MCF 10A (cell line): ENCODE measurements at places on chromosomes 1 and 21. TPM values are rescaled to one million over a fixed set of nuclear protein-coding genes. Genes with fewer than 3 reads are reported as not detected.

GRCh38 chr1:195899762-195900352 lies 708.4 kb downstream of the KCNT2 start:
- H3K4me3 ChIP-seq = no peak overlapping the region
- no peaks in the 10 kb centered on the region for H3K27me3 ChIP-seq
- DNase-seq = peak; percentile 79
- no peaks in the 10 kb centered on the region for H3K36me3 ChIP-seq
- peaks cover 22% of the 10 kb centered on the region for H3K4me1 ChIP-seq
- peak overlapping the region; percentile 59 for H3K27ac ChIP-seq

GRCh38 chr21:46544003-46544402 lies 60.9 kb downstream of the S100B start:
- H3K27me3 ChIP-seq = no peaks in the 10 kb centered on the region
- H3K27ac ChIP-seq = peak overlapping the region; percentile 54
- no peaks in the 10 kb centered on the region for H3K4me1 ChIP-seq
- no peak for DNase-seq
- H3K4me3 ChIP-seq = no peak overlapping the region
- peaks cover 63% of the 10 kb centered on the region for H3K36me3 ChIP-seq

GRCh38 chr1:164769486-164770130 lies 210.6 kb downstream of the PBX1 start:
- H3K4me1 ChIP-seq = peaks cover 74% of the 10 kb centered on the region
- DNase-seq = no peak
- H3K4me3 ChIP-seq = no peak overlapping the region

- no peaks in the 10 kb centered on the region for H3K36me3 ChIP-seq
- DNase-seq = no peak
- no peak overlapping the region for H3K27ac ChIP-seq
- H3K27me3 ChIP-seq = peaks cover 46% of the 10 kb centered on the region
These were observed 15.6 kb downstream of the NIBAN1 start for GRCh38 chr1:184958554-184959353.

- H3K36me3 ChIP-seq = peaks cover 86% of the 10 kb centered on the region
- no peak overlapping the region for H3K4me3 ChIP-seq
- DNase-seq = no peak
These were observed 37.3 kb downstream of the CDC42 start for GRCh38 chr1:22089787-22090186.

- H3K27ac ChIP-seq = no peak overlapping the region
- no peak overlapping the region for H3K4me3 ChIP-seq
- peaks cover 50% of the 10 kb centered on the region for H3K4me1 ChIP-seq
- no peak for DNase-seq
These were observed 8.0 kb downstream of the C1orf35 start for GRCh38 chr1:228095161-228095560.

GRCh38 chr1:69976896-69977295 lies 228.5 kb downstream of the LRRC40 start:
- peaks cover 52% of the 10 kb centered on the region for H3K27me3 ChIP-seq
- no peak overlapping the region for H3K4me3 ChIP-seq
- no peaks in the 10 kb centered on the region for H3K36me3 ChIP-seq
- H3K27ac ChIP-seq = no peak overlapping the region

- H3K27me3 ChIP-seq = no peaks in the 10 kb centered on the region
- no peak for DNase-seq
- no peak overlapping the region for H3K27ac ChIP-seq
These were observed 357.8 kb downstream of the SIPA1L2 start for GRCh38 chr1:232271991-232272589.

DNA sequence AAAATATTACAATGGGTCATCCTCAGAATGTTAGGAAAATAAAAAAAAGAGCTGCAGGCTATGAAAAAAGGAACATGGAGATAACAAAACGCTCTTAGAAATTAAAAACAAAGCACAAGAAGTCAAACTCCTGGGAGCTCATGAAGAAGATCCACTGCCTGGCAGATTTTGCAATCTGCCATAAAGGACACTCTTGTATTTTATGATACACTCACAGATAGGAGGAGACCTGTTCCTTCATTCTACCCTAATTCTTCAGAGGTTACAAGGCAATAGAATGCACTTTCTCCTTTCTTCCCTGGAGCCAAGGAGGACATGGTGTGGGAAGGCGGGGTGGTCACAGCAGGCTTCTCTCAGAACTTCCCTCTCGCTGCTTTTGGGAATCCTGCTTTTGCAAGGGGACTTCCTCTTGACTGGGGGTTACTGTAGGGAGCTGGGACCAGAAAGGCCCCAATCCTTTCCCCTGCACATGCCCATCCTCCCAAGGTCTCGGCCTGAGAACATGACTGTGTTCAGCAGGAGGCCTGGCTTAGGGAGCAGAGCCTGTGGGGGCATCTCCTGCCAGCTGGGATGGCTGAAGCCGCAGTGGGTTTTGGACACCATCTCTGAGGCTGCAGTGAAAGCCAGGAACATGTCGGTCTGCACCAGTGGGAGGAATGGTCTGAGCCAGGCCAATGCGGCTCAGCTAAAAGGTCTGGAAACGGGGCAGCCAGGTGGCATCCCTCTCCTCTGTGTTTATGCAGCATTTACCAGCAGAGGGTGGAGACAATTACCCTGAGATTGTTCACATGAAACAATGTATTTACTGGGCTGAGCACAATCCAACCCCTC lies 44.8 kb downstream of the GPR161 start:
- H3K27ac ChIP-seq = no peak overlapping the region
- H3K4me1 ChIP-seq = no peaks in the 10 kb centered on the region
- H3K4me3 ChIP-seq = no peak overlapping the region
- H3K27me3 ChIP-seq = no peaks in the 10 kb centered on the region
- DNase-seq = no peak
- H3K36me3 ChIP-seq = peaks cover 5% of the 10 kb centered on the region

- H3K4me3 ChIP-seq = no peak overlapping the region
- no peak overlapping the region for H3K27ac ChIP-seq
- DNase-seq = no peak
- H3K27me3 ChIP-seq = no peaks in the 10 kb centered on the region
- no peaks in the 10 kb centered on the region for H3K4me1 ChIP-seq
These were observed 19.3 kb downstream of the GJA5 start for GRCh38 chr1:147741065-147741464.

GRCh38 chr21:37711286-37711829 lies 204.9 kb downstream of the KCNJ6 start:
- H3K36me3 ChIP-seq = no peaks in the 10 kb centered on the region
- H3K27ac ChIP-seq = no peak overlapping the region
- DNase-seq = no peak
- H3K27me3 ChIP-seq = no peaks in the 10 kb centered on the region
- no peaks in the 10 kb centered on the region for H3K4me1 ChIP-seq

DNA sequence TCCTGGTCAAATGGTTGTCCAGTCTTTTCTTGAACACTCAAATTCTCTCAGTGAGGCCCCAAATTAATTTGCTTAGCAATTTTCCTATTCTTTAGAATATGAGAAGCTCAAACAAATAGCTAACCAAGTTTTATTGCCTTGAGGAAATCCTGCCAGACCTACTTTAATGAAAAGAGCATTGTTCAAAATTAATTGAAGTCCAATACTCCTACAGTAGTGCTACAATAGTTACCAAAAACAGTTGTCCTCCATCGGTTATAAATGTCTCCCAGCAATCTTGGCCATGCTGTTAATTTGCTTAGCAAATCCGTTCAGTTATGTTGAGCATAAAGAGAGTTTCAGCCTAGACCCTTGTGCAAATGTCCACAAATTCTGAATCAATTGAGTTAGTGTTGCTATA lies 112.9 kb downstream of the MAB21L3 start:
- H3K4me3 ChIP-seq = no peak overlapping the region
- no peak for DNase-seq
- no peaks in the 10 kb centered on the region for H3K27me3 ChIP-seq
- no peaks in the 10 kb centered on the region for H3K4me1 ChIP-seq
- H3K36me3 ChIP-seq = no peaks in the 10 kb centered on the region
- no peak overlapping the region for H3K27ac ChIP-seq

DNA sequence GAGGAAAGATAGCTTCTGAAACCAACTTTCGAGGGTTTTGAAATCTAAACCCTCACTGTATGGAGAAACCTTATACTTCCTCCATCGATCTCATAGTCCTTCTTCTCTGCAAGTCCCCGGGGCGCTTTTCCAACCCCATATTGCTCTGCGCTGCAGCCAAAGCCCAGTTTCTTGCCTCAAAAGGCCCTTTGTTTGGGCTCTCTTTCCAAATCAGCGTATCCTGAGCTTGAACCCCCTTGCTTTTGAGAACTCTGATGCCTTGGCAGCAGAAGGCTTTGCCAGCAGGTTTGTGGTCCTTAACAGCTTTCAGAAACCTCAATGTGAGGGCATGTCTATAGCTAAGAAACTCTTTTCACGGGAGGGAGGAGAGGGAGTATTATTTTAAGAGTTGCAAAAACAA lies 21.6 kb downstream of the PLPP3 start:
- H3K27me3 ChIP-seq = no peaks in the 10 kb centered on the region
- H3K4me1 ChIP-seq = no peaks in the 10 kb centered on the region

- no peak overlapping the region for H3K27ac ChIP-seq
- no peaks in the 10 kb centered on the region for H3K27me3 ChIP-seq
- H3K36me3 ChIP-seq = no peaks in the 10 kb centered on the region
- H3K4me1 ChIP-seq = no peaks in the 10 kb centered on the region
- no peak for DNase-seq
These were observed 121.2 kb upstream of the HMGB4 start for GRCh38 chr1:33742663-33743062.

- no peak overlapping the region for H3K4me3 ChIP-seq
- peaks cover 5% of the 10 kb centered on the region for H3K4me1 ChIP-seq
- H3K36me3 ChIP-seq = peaks cover 14% of the 10 kb centered on the region
- DNase-seq = no peak
- no peaks in the 10 kb centered on the region for H3K27me3 ChIP-seq
These were observed 4.5 kb downstream of the STIL start for GRCh38 chr1:47309427-47309826.

GRCh38 chr1:246245541-246245940 lies 261.5 kb downstream of the SMYD3 start:
- no peaks in the 10 kb centered on the region for H3K36me3 ChIP-seq
- H3K27me3 ChIP-seq = no peaks in the 10 kb centered on the region
- DNase-seq = no peak
- no peak overlapping the region for H3K27ac ChIP-seq
- no peaks in the 10 kb centered on the region for H3K4me1 ChIP-seq

DNA sequence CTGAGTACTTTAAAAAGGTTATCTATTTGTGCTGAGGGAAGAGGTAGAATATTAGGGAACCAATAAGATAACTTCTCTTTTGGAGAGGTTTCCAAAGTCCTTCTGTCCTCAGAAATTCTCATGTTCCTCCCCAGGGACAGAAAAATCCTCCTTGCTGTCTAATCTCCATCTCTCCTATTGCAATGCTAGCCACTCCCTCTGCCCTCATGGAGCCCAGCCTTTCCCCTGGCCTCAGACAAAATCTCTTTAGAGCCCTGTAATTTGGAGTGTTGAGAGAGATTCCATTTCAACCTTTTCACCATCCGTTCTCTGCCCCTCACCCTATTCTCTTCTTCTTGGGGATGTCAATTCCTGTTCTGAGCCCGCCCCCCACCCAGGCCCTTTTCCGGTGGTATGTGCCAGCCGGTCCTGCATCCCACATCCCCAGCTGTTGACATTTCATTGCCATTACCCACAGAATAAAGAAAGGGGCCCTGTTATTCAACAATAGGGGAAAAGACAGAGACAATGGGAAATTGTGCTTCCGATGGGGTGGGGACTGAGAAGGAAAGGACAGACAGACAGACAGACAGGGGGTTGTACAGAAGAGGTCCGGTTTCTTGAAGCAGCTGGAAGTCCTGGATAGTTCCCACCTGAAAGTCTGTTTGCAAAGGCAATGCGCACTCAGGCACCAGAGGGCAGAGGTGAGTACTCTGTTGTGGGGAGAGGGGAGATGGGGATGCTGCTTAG lies at the start of gene HAPLN2:
TSS of gene HAPLN2 (plus strand) at position 563 of the 729 bp plus-strand sequence. CDS start 4,076 bp downstream, outside the sequence.
- peaks cover 15% of the 10 kb centered on the region for H3K4me1 ChIP-seq
- peak; percentile 57 for DNase-seq
- H3K4me3 ChIP-seq = no peak within 1 kb of the TSS
- H3K27me3 ChIP-seq = peaks cover 54% of the 10 kb centered on the region
- no peaks in the 10 kb centered on the region for H3K36me3 ChIP-seq

DNA sequence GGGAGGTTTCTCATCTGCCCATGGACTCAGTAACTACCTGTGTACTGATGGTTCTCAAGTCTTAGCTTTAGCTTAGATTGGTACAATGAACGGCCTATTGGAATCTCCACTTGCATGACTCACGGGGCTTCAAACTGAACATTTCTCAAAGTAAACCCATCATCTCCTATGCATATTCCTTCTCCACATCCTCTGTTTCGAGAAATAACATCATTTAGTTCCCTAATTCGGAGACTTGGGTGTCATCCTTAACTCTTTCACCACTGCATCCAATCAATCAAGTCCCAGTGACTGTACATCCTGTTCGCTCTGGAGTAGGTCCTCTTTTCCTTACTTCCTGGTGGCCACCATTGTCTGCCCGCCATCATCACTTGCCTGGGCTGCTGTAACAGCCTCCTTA lies 55.8 kb downstream of the LGR6 start:
- DNase-seq = no peak
- peaks cover 27% of the 10 kb centered on the region for H3K27me3 ChIP-seq
- no peak overlapping the region for H3K27ac ChIP-seq
- no peak overlapping the region for H3K4me3 ChIP-seq

DNA sequence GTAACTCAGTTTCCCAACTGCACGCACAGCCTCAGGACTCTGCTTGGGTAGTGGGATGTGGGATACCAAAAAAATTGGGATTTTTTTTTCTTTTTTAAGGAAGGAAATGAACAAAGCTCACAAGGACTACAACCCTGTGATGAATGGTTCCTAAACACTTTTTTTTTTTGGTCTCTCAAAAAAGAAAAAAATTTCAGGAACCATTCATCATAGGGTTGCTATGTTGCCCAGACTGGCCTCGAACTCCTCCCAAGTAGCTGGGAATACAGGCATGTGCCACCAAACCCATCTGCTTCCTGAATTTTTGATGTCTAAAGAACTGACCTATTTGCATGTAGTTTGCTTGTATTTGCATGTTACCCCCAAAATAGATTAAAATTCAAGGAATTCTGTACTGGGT lies 6.8 kb downstream of the MINDY1 start:
- peaks cover 13% of the 10 kb centered on the region for H3K4me1 ChIP-seq
- no peak overlapping the region for H3K27ac ChIP-seq
- peaks cover 23% of the 10 kb centered on the region for H3K36me3 ChIP-seq
- H3K4me3 ChIP-seq = no peak overlapping the region

- no peaks in the 10 kb centered on the region for H3K4me1 ChIP-seq
- H3K27ac ChIP-seq = no peak overlapping the region
- no peak overlapping the region for H3K4me3 ChIP-seq
- DNase-seq = no peak
- peaks cover 32% of the 10 kb centered on the region for H3K36me3 ChIP-seq
These were observed 20.2 kb downstream of the PHGDH start for GRCh38 chr1:119731741-119732430.

GRCh38 chr21:38806153-38806941 lies 618 bp downstream of the ETS2 start:
- peak overlapping the region; percentile 98 for H3K27ac ChIP-seq
- H3K36me3 ChIP-seq = peaks cover 50% of the 10 kb centered on the region
- peaks cover 26% of the 10 kb centered on the region for H3K4me1 ChIP-seq
- H3K27me3 ChIP-seq = no peaks in the 10 kb centered on the region
- no peak for DNase-seq

Gene B3GALT5
- total RNA-seq = 0.05 TPM in 1 of 2 replicates, not detected in the other

Gene ILDR2
- 0.42 TPM in 2 replicates for total RNA-seq

Gene SEMA4A
- total RNA-seq = 1.5 and 4.7 TPM in 2 replicates

Gene CFHR1
- not detected in 2 replicates for total RNA-seq

Gene NHLH1
- total RNA-seq = 0.12 and 0.20 TPM in 2 replicates

Gene PADI4
- total RNA-seq = 0.51 TPM in 1 of 2 replicates, not detected in the other

Gene PRR9
- total RNA-seq = not detected in 2 replicates

Gene HEYL
- total RNA-seq = not detected in 2 replicates

Gene DYNLT4
- not detected in 2 replicates for total RNA-seq

Gene CD247
- not detected in 2 replicates for total RNA-seq
